ENCODE measurements at places on chromosomes 1 and 21. TPM values are rescaled to one million over a fixed set of nuclear protein-coding genes. Genes with fewer than 3 reads are reported as not detected.

DNA sequence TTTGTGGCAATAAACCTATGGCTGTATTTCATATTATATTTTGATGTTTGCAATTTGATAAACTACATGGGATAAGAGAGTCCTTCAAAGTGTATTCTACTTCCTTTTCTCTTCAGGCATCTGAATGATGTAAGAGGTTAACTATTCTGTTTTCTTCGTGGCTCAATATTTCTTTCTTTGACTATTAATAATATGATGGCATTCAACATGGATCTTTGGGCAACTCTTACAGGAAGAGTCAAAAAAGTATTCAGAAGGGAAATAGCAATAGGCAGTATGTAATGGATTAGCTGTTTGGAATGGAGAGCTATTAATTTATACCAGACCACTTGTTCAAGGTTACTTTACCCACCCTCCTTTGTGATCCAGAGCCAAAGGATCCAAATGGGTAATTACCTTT lies 74.4 kb downstream of the HMCN1 start:
- DNase-seq = no peak

DNA sequence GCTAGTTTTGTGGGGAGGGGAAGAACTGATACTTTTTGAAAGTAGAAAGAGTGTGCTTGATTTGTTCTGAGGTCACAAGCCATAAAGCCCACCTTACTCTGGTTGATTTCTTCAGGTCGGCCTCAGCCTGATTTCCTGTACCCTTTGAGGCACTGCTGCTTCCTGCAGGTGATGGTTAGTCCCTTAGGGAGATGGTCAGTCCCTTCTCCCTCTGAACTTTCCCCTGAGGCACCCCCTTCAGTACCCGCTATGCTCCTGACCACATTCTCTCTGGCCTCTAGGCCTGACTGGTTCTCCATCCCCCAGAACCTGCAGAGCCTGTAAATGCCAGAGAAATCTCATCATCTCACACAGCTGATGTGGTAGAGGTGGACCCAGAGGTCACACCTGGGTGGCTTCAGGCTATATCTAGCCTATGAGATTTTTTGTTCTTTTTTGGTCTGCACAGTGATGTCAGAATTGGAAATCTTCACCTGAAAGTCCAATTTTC lies 15.0 kb upstream of the ID3 start:
- no peak for DNase-seq

The OR2T35 gene
- polyA plus RNA-seq = not detected

GRCh38 chr1:153607381-153607780 lies 5.6 kb downstream of the S100A16 start:
- no peak for DNase-seq

GRCh38 chr1:209706622-209707021 lies 2.0 kb downstream of the HSD11B1 start:
- no peak for DNase-seq

The INKA2 gene
- 3.4 TPM for polyA plus RNA-seq

- DNase-seq = peak; percentile 80
Observed at GRCh38 chr1:155648207-155649147, 38.5 kb downstream of the MSTO1 start.

DNA sequence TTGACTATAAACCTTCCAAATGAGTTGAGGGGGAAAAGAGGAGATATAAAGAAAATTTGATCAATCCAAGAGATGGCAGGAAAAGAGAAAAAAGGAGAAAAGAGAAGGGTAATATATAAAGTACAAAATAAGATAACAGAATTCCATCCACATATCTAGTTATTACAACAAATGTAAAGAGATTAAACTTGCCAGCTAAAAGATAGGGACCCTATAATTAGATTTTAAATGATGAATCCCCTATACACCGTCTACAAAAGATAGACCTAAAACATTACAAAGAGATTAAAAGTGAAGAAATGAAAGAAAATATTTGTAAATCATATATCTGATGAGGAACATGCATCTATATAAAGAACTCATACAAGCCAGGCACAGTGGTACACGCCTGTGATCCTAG lies 63.1 kb downstream of the CHD5 start:
- DNase-seq = no peak

DNA sequence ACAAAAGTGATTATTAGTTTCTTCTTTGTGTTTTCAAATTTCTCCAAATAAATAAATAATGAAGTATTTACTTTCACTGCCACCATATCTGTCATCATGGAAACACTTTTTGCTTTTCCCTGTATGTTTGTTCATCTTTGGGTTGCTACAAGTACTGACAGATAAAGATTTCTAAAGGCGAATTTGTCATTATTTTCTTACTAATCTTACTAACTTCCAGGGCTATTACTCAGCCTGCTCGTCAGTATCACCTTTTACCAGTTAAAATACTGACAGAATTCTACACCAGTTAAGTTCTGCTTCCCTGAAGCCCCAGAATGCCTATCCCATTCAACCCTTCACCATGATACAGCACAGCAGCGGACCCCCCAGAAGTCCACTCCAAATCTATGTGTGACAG lies 106.1 kb downstream of the CDC42BPA start:
- no peak for DNase-seq

- no peak for DNase-seq
Observed at GRCh38 chr1:114126261-114127095, 27.2 kb downstream of the SYT6 start.

- DNase-seq = no peak
Observed at GRCh38 chr1:108097018-108097417, 103.1 kb downstream of the SLC25A24 start.

- DNase-seq = no peak
Observed at GRCh38 chr1:33177996-33178540, 3.8 kb downstream of the TRIM62 start.

GRCh38 chr1:243413431-243414151 lies 157.8 kb downstream of the SDCCAG8 start:
- DNase-seq = no peak

DNA sequence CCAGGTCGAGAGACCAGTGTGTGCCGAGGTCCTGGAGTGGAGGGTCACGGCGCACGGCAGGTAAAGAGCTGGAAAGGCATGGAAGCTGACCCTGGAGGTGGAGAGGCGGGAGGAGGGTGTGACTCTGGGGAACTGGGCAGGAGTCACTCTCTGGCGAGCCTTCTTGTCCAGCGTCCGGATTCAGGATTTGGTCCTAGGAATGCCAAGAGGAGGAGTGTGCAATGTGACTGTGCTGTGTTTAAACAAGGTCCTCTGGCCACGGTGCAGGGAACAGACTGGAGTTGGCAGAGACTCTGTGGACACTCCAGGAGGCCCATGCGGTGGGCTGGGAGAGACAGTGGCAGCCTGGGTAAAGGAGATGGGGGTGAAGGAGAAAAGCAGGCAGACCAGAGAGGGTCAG lies 64.2 kb upstream of the CASZ1 start:
- DNase-seq = no peak

GRCh38 chr1:155325603-155325893 lies 4.9 kb downstream of the RUSC1 start:
- DNase-seq = no peak

The SPOCD1 gene
- 2.8 TPM for polyA plus RNA-seq

GRCh38 chr1:208759255-208759654 lies 515.1 kb upstream of the PLXNA2 start:
- no peak for DNase-seq

The TMEM51 gene
- polyA plus RNA-seq = 23.4 TPM

- no peak for DNase-seq
Observed at GRCh38 chr21:42199868-42200463, 19.0 kb upstream of the ABCG1 start.

The AKT3 gene
- 2.7 TPM for polyA plus RNA-seq

The S100A7 gene
- polyA plus RNA-seq = 1.0 TPM

GRCh38 chr1:209603877-209604276 lies 20.4 kb downstream of the CAMK1G start:
- no peak for DNase-seq

The TMEM200B gene
- 11.0 TPM for polyA plus RNA-seq

GRCh38 chr1:54800899-54801759 lies at the start of gene TTC22:
Gene TTC22, minus strand, starts transcription at chr1:54801323. Its CDS starts 160 bp downstream, at chr1:54801163.
- peak; percentile 83 for DNase-seq

DNA sequence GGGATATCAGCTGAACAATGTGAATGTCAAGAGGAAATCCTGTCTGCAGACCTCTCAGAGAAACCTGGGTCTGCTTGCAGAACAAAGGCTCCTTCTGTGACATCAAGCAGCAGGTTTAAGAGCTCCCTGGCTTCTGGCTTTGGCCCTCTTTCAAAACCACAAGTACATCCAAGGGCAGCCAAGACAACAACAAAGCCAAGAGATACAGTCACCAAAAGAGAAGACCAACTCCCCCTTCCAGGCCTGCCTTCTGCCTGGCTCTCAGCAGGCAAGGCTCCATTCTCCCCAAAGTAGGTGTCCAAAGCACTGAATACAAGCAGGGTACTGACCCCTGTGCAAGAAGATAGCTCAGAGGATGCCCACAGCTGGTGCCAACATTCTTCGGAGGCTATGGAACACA lies 11.5 kb downstream of the BCAR3 start:
- no peak for DNase-seq

- peak; percentile 50 for DNase-seq
Observed at GRCh38 chr21:30044447-30045064, 104.8 kb upstream of the GRIK1 start.

- DNase-seq = peak; percentile 69
Observed at GRCh38 chr1:35369922-35370671, 101.6 kb downstream of the ZMYM4 start.

The INSRR gene
- polyA plus RNA-seq = not detected

- DNase-seq = no peak
Observed at GRCh38 chr1:97281962-97282361, 560.4 kb downstream of the PTBP2 start.
